Stimulated activated CD4-positive, alpha-beta T cell treated with anti-CD3 and anti-CD28 coated beads, Interleukin-1b, Interleukin-23, amount 100 ng/mL, for 1 hour (primary cell): ENCODE measurements at places on chromosomes 3 and 15.

GRCh38 chr3:82596805-82597204 lies 835.4 kb upstream of the GBE1 start:
- DNase-seq = no peak

GRCh38 chr3:127000761-127001160 lies 17.8 kb downstream of the PLXNA1 start:
- no peak for DNase-seq

GRCh38 chr15:27480141-27480530 lies 509.2 kb downstream of the GABRG3 start:
- no peak for DNase-seq

DNA sequence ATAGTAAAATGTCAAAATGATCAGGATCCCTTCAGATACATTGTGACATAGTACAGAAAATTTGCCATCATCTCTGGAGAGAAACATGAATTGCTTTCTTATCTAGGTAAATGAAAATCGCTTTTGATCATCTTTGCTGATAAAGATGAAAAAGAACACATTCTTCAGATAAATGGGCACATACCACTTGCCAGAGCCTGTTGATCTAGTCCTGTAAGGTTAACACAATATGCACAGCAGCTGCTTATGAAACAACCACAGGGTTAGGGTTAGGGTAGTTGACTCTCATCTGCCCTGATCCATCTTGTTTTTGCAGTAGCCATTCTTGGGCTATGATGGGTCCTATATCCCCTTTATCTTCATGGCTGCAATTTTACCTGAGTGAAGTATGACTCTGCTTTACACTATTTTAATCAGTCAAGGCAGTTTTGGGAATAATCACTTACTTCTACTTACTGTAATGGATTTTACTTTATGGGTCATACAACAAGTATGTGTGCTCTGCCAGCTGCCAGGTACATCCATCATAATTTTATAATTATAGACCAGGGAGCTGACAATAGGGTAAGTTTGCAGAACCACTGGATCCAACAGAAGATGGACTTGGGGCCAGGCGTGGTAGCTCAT lies 12.6 kb upstream of the SPINK8 start:
- no peak for DNase-seq

DNA sequence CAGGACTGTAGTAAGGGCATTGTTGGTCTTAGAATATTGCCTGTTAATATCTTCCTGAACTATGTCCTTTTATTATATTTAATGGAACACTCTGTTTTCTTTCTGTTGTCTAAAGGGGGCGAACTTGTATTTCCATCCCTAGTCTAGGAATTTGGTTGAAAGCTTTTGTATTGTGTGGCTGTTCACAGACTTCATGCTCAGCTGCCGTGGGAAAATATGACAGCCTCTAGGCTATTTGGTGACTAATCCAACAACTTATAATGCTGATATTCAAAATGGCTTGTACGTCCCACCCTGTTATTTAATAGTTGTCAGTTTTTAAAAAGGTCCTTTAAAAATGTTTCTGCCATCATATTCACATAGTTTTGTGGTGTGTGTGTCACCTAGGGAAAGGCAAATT lies 202.6 kb downstream of the KLHL25 start:
- no peak for DNase-seq

GRCh38 chr3:115999613-116000012 lies 376.3 kb downstream of the GAP43 start:
- DNase-seq = no peak

DNA sequence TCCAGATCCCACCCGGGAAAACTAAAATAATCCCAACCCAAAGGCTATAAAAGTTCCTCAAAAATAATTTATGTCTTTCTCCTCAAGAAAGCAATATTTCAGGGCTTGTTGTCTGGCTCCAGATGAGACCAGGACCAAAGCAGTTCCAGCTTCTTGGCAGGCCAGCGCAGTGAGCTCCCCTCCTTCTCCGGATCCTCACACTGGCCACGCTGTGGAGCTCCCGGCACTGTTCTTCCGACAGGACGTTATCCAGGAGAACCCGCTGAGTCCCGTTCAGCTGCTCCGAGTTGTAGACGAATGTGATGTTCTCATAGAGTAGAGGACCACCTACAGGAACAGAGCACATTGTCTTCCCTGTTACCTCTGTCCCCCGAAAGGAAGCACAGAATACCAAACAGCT lies 146.3 kb downstream of the P3H2 start:
- no peak for DNase-seq

GRCh38 chr15:74193299-74193718 lies 9.3 kb downstream of the STRA6 start:
- no peak for DNase-seq

- DNase-seq = no peak
Observed at GRCh38 chr3:30737743-30738499, 131.5 kb downstream of the TGFBR2 start.

GRCh38 chr15:70062321-70062956 lies 35.3 kb downstream of the TLE3 start:
- DNase-seq = no peak

DNA sequence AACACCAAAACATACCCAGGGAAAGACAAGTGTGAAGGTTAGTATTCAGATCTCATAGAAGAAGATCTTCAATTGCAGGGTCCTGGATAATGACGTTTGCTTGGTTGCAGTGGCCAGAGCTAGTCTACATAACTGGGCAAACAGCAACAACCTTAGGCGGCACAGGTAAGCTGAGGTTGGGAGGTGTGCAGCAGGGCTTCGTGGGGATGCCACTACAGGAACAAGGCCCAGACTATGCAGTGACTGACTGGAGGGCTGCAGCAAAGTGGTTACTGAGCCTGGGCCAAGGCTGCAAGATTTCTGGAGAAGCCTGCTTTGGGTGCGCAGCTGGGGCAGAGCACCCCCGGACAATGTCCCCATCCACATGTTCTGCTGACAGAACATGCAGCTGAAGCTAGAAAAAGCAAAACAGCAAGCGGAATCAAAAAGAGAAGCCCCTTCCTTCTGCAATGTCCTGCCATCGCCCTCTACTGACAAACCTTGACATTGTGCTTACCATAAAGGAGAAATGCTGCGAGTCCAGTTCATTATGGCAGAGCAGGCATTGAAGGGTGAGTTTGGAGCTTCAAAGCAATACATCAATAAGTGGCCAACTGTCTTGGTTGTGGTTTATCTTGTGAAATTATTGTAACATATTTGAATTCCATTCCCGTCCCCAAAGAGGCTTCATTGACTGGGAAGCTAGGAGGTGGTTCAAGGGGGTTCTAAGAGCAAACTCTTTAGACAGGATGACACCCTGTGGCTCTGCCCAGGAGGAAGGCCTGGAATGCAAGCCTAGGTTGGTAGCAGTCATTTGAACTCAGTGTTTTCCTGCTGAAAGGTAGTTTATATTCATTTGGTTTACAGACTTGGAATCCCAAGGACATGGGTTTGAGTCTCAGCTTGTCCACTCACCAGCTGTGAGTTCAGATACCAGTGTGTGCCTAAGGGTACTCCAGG lies 217.0 kb downstream of the PDCD6IP start:
- no peak for DNase-seq

DNA sequence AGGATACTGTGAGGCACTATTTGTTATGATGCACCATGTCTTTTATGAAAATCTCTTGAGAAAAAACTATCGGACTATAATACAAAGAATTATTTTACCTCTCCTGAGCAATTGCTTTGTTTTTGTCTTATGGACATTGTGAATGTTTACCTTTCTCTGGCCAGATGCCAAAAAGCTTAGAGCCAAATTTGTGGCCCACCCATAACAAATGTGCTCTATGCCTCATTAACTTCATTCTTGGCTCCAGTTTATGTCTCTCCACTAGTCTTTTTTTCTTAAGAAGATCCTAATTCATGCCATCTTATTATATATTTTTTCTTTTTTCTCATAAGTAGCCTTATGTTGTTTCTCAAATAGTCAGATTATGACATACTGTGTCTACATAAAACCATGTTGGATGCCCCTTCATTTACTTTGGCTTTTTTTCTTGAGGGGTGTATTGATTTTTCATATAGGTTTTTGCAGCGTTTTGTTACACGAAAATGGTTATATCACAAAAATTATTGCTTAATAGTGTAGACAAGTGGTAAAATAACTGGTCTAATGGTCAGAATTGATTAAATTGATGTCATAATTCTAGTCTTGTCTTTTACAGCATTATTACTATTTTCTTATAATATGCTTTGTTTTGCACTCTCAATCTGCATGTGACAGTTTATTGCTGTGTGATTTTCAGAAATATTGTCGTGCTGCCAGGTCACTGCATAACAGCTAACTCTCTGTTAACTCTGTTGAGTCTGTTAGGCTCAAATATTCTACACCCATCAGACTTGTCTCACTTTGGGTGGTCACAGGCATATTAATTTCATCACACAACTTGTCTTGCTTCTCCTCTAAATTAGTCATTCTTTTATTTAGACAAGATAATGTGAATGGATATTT lies 18.2 kb downstream of the SENP8 start:
- no peak for DNase-seq

DNA sequence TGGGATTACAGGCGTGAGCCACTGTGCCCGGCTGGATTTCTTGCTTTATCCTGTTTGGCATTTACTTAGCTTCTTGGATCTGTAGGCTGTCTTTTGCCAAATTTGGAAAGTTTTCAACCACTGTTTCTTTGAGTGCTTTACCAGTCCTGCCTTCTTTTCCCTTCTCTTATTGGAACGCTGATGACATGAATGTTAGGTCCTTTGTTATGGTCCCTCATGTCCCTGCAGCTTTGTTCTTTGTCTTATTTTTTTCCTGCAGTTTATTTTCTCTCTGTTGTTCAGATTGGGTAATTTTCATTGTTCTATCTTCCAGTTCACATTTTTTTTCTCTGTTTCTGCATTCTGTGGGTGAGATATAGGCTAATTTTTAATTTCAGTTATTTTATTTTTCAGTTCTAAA lies 25.0 kb downstream of the SH3GL3 start:
- DNase-seq = no peak

DNA sequence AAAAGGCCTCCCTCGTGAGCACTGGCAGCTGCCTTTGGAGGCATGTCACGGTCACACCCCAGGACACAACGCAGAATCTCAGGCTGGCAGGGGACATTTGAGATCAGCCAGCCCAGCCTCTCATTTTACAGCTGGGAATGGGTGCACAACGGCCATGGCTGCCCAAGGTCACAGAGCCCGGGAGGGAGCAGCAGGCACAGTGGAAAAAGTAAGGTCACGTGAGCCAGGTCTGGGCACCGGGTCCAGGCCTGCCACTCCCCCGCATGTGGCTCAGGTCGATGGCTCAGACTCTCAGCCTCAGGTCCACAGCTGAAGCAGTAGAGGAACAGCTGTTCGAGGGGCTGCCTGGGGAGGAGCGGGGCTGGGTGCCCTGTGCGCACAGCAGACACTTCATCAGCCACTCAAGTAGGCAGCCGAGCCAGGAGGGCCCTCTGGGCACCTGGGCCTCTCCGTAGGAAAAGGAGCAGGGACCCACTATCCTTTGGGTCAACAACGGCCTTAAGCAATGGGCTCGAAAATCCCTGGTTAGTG lies 260.6 kb downstream of the GOLGA6L6 start:
- DNase-seq = no peak

DNA sequence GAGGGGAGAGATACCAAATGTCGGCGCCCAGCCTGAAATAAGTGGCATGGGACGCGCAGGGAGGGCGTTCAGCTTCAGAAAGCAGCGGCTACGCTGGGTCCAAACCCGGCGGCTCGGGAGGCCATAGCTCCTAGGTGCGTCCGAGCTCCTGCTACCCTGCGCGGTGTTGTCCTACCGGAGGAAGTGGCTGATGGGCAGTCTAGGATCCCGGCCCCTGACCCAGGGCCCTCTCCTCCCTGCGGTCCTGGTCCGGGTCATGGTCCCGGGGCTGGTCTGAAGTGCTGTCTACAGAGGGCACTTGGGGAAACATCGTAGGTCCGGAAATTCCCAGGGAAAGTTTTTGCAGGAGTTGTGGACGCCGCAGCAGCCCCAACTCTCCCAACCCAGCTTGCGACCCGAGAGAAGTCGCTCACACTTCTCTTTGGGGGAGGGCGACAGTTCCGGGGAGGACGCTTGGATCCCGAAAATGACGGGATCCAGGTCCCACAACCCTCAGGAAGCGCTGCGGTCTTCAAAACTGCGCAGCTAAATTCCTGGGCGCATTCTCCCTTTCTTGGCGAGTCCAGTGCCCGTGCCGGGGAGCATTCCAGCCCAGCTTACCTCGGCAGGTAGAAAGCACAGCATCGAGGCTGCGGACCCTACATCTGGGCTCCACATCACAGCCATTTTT lies 9.1 kb upstream of the FOXB1 start:
- DNase-seq = no peak

DNA sequence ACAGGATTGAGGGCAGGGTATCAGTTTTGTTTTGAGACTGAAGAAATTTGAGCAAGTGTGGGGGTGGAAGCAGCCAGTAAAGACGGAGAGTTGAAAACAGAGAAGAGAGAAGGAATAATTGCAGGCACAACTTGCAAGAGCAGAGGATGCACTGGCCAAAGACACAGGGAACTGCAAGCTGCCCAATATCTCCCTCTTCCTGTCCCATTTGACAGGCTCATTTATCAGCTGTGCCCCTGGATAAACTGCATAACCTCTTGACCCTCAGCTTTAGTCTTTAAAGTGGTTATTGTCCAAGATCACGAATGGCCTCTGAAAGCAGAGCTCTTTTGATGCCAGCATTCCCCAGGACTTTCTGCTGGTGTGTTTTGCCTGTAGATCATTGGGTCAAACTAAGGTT lies 5.0 kb upstream of the RAMAC start:
- no peak for DNase-seq
